Activated effector memory CD4-positive, alpha-beta T cell treated with anti-CD3 and anti-CD28 coated beads, Interleukin-2, amount 50 U/mL, for 16 hours (primary cell): ENCODE measurements at places on chromosomes 5 and 9.

GRCh38 chr5:87853541-87853940, 415.1 kb downstream of the TMEM161B start:
- no peak for DNase-seq

- DNase-seq: no peak
These were observed 1.6 kb downstream of the KLHL3 start for GRCh38 chr5:137734331-137734730.

DNA sequence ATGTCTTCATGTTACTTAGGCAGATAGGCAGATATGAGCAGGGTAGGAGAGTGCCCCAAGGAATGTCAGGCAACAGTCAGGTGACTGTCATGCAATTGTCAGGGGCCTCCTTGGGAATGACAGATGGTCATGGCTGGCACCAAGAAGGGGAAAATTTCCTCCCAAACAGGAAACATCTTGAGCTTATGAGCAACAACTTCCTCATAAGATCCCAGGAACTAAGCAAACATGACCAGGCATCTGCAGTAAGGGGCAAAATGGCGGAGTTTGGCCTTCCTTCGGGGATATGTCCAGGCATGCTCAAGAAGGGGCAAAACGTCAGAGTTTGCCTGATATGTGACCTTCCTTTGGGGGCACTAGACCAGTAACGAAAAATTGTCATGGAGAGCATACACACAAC, 591.8 kb downstream of the PDE4D start:
- no peak for DNase-seq

DNA sequence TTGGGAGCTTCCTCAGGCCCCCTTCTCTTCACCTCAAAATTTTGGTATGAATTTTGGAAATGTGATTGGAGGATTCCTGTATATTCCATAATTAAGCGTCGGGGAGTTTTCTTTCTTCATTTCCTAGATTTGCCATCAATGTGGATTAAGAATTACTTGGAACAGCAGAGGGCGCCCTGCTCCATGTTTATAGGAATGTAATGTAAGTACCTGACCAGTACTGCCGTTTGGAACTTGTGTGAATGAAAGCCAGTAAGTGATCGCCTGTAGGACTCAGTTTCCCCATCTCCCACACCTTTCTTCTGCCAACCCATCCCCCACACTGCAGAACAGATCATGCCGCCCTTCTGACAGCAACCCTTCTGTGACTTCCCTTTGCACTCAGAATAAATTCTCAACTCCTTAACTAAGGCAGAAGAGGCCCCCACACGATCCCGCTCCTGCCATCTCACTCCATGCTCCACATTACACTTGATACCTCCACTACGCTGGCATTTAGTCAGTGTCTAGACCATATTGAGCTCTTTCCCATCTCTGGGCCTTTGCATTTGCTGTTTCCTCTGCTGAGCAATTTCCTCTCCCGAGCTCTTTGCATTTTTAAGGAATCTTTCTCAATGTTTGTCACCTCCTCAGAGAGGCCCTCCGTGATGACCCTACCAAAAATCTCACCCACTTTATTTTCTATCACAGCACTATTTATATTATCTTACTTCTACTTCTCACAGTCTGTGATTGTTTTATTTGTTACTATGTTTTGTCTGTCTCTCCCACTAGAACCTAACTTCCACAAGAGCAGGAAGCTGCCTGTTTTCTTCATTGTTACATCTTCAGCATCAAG, 79.5 kb upstream of the HTR4 start:
- DNase-seq: peak; percentile 84

DNA sequence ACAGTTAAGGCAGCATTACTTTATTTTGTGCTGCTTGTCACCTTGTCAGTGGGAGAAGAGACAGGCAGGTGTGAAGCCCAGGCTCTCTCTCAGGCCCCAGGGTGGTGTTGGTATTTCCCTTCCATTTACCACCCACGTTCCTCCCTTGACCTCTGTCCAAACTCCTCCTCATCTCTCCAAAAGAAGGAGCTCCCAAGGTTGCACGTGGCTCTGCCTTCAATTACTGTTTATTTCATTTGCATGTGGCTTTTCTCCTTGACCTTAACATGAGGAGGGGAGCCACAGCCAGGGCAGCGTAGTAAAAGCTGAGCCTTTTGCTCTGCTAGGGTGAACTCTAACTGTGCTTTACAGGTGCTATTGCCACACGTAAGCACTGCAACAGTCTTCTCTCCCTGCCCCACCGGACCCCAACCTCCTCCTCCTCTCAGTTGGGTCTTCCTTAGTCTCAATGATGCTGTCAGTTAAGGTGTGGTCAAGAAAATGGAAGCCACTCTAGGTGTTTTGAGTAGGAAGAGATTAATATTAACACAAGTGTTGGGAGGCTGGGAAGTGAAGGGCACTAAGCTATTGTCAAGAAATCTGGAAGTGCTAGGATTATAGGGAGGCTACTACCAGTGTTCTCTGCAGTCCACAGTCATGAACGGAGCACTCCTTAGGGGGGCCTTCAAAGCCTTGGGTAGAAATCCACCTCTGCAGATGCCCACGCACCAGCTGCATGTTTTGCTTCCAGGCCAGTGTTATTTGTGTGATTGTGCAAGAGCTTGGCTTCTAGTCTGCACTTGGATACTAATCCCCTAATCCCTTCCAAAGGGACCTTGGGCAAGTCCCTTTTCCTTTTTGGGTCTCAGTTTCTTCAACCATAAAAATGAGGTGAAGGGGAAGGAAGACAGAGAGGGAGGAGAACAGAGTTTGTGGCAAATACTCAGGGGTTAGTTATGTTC, 3.9 kb upstream of the ALDH1B1 start:
- DNase-seq: peak; percentile 38

GRCh38 chr5:176891331-176891958, 7.7 kb downstream of the HK3 start:
- DNase-seq: peak; percentile 41

DNA sequence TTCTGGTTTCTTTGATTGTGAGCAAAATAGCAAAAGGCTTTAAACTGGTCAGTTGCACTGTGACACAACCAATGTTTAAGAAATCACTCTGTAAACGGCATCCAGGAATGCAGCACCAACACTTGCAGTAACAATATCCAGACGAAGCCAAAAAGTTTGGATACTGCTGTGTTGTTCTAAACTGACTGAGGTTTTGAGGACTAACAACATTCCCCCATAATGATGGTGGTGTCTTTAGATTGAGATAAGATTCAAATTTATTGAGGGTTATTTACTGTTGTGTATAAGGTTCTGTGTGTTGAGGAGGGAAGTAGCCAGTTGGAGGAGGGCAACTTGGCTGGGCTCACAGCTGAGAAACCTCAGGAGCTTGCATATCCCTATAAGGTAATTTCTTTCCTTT, 353.6 kb downstream of the BNC2 start:
- no peak for DNase-seq

DNA sequence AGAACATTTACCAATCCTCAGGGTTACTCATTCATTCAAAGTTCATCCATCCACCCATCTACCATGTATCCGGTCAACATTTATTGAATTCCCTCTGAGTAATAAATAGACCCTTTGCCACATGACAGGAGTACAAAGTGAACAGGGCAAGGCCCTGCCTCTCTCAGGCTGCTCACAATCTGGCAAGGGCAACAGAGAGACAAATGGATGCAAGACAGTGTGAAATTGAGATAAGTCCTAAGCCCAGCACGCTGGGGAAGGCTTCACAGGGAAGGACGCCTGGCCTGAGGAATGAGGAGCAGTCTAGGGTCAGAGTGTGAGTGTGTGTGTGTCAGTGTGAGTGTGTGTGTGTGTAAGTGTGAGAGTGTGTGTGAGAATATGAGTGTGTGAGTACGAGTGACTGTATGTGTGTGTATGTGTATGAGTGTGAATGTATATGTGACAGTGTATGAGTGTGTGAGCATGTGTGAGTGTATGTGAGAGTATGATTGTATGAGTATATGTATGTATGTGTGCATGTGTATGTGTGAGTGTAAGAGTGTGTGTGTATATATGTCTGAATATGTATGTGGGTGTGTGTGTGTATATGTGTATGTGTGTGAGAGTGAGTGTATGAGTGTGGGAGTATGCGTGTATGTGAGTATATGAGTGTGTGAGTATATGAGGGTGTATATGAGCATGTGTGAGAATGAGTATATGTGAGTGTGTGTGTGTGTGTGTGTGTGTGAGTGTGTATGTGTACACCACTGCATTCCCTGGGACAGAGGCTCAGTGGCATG, 145.6 kb downstream of the FSTL4 start:
- no peak for DNase-seq

DNA sequence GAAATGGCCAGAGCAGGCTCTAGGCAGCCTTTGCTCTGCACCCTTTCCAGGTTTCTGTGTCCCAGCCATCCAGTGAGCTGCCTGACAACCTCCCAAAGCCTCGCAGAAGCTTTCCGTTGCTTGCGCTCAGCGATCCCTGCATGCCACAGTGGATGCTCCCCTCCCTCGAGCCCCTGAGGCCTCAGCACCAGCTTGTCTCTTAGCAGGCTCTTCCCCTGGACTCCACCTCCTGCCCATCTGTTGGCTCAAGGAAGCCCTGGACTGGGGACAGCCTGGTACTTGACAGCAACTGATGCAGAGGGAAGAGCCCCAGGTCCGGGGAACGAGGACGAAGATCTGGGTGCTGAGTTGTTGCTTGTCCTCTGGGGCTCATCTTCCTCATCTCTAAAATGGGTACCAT, 23.2 kb downstream of the TSPAN17 start:
- no peak for DNase-seq

GRCh38 chr5:83364312-83365299, 106.9 kb upstream of the VCAN start:
- no peak for DNase-seq

DNA sequence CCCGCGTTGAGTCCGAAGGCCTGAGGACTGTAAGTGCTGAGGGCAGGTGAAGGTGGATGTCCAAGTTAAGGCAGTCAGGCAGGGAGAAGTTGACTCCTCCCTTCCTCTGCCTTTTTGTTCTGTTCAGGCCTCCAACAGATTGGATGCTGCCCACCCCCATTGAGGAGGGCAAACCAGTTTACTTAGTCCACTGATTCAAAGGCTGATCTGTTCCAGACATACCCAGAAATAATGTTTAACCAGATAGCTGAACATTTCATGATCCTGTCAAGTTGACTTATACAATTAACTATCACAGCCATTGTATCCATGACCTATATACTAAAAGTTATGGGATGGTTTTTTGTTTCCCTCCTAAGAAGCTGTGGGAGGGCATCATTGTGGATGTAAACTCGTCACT, 8.3 kb upstream of the TEX48 start:
- no peak for DNase-seq

- no peak for DNase-seq
These were observed 25.6 kb downstream of the SLC12A2 start for GRCh38 chr5:128109138-128109537.

DNA sequence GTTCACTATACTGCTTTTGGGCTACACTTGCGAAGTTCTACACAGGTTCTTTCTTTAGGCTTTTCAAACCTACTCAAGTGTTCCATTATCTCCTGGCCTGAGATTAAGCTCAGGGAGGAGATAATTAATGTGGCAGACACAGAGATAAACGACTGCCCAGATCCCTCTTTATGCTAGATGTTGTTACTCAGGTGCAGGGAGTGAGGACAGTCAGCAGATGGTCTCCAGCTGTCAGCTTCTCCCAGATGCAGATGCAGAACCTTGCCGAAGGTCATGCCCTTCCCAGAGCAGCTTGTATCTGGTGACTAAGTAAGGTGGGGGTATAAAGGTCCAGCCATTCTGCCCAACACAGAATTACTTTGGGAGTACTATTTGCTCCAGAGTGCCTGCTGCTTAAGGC, 166.2 kb downstream of the ZNF462 start:
- DNase-seq: no peak

DNA sequence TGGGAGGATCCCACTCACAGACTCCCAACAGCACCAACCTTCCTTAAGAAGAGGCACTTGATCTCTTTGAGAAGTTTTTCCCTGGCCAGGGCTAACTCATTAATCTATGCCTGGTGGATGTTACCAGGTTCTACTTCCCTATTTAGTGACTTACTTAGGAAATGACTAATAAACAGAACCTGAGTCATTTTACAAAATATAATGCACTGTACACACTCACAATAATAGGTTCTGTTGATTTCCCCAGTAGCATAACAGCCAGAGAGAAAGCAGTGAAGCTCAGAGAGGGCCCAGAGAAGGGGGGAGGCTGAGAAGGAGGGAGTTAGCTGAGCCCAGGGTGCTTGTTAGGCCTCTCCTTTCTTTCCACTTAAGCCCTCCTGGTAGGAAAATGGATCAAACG, 27.1 kb downstream of the FRMD3 start:
- DNase-seq: no peak

DNA sequence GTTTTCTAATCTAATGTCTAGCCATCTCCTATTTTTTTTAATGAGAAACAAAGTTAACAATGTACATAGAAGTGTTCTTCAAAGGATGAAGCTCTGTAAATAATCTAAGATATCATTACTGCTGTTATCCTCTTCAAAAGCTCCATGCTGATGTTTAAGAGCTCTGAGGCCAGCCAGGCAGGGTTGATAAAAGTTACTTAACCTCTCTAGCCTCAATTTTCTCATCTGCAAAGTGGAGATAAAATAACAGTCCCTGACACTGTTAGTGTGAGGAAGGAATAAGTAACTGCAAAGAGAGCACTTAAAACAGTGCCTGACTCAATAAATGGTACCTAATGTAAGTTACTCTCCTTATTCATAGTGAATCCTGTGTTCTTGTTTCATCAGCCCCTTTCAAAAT, 60.1 kb downstream of the LHFPL2 start:
- no peak for DNase-seq

- DNase-seq: no peak
These were observed 51.7 kb downstream of the JADE2 start for GRCh38 chr5:134577022-134577795.

DNA sequence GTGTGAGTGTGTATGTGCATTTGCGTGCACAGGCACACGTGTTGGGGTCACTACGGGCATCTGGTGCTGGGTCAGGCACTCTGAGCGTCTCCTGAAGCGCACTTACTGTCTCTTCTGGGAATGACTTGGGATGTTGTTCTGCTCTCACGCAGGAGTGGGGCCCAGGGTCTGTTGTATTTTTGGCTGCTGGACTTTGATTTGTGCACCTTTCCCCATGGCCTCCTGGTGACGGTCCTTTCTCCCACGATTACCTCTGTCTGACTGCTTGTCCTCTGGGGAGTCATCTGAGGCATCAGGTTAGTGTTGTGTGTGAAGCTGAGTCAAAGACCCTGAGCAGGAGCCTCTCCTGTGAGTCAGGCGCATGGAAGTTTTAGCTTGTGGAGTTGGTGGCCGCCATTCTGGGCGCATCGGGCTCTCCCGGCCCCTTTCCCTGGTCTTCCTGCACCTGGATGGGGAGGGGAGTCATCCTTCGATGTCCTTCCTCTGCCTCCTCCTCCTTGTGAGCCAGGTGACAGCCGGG, 62.1 kb downstream of the RXRA start:
- DNase-seq: no peak

GRCh38 chr9:96131825-96132224, 170.2 kb downstream of the HSD17B3 start:
- DNase-seq: no peak
